Activated T-cell treated with anti-CD3 and anti-CD28 coated beads, Interleukin-2, amount 50 U/mL, for 48 hours (primary cell): ENCODE measurements at places on chromosomes 11 and 22.

DNA sequence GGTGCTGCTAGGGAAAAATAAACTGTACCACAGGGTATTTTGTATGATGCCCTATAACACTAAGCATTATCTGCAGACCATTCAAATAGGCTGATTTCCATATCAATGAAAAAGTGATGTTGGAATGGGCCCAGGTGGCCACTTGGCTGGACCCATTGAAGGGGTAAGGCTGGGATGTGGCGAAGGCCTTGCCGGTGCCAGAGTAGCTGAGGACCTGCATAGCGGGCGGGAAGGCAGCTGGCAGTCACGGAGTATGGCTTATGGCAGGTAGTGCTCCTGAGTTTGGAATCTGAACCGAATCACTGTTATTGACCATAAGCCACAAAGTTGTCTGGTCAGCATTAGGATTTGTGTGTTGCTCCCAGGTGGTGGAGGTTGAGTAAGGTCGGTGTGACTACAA is 131.0 kb downstream of the MICAL2 start:
- no peak for DNase-seq

DNA sequence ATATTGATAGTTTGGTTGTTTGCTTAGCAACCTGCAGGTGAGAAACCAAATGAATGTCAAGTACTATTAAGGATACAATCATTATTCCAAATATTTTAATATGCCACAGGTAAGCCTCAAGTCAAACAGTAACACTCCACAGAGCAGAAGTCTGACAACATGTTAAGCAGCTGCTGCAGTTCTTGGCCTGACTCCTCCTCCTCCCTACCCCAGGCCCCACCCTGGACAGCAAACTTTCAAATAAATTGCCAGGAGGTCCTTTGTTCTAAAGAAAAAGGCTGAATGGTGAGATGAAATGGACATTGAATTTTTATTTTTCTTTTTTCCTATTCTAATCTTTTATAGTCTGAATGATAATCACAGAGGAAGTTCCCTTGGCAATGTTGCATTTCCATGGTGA is 260.0 kb upstream of the POU2AF2 start:
- no peak for DNase-seq

GRCh38 chr22:30562366-30562765 is 12.1 kb downstream of the GAL3ST1 start:
- DNase-seq, result no peak

DNA sequence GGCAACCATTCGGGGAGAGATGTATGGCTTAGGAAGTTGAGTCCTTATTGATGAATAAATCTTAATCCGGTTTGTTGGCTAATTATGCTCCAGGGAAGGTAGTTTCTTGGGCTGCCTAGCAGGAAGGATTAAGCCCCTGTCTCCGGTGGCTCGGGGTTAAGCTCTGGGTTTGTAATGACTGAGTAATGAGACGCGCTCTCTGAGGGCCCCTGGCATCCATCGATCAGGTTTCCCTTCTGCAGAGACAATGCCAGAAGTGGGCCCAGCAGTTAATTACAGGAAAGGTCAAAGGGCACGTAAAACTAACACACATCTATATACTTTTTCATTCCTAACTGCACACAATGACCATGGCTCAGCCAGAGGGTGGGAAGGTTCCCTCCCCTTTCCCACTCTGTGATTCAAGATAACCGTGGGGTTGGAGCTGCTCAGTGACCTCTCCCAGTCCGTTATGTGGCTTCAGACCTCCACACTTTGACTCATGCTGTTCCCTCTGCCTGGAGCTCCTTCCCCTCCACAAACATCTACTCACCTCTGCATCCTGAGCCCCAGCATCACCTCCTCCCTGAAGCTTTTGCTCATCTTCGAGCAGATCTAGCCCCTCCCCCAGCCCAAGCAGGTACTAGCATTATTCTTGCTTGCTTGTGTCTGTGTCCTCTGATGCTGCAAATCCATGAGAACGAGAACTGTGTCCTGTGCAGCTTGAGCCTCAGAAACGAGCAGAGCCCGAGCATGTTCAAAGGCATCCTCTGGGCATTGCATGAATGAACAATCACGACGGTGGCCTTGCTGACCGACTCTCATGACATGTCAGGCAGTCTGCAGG is 16.6 kb downstream of the SCUBE1 start:
- no peak for DNase-seq

- DNase-seq, result no peak
These were observed 100.0 kb downstream of the PAX6 start for GRCh38 chr11:31711137-31711536.

- DNase-seq, result no peak
These were observed 539 bp downstream of the SLC35C1 start for GRCh38 chr11:45805305-45806071.

DNA sequence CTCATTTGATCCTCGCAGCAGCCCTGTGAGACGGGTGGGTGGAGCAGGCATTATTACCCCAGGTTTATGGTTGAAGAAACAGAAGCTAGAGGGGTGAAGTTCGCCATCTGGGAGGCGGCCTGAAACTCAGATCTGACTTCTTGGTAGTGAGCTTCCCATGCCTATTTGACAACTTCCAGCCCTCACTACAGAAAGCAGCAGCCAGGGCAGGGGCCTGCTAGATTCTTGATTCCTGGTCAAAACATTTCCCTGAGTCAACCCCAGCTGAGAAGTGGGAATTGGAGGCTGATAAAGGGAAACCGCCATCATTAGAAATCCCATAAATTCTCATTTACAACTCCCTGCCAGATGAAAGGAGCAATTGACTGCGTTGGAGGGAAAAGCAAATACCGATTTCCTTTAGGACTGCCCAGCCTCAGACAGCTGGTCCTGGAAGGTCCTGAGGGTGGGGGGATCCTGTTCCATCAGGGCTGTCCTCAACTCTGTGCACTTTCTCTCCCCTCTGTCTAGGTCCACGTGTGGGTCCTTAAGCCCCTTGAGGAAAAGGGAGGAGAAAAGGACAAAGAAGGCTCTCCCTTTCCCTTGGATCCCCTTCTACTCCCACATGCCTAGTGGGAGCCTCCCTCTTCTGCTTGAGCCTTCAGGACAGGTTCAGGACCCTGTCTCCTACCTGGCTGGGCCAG is 10.2 kb upstream of the NECTIN1 start:
- DNase-seq, result no peak

GRCh38 chr11:91686281-91686680 is 538.3 kb upstream of the FAT3 start:
- DNase-seq, result no peak

DNA sequence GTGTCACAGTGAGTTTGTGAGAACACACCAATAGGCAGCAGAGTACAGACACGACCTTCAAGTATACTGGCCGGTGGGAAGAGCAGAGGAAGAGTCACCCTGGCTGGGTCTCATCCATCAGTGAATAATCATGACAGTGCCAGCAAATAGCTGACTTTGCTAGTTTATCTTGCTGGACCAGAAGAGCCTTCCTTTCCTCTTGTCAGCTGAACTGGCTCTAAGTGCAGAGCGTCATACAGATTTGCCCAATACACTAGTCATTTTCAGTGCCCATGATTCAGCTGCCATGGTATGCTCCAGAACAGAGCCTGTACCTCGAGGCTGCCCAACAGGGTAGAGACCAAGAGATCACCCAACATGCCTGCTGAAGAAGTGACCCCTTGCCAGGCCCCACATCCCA is 82.9 kb upstream of the TBCEL start:
- no peak for DNase-seq
